ENCODE measurements at places on chromosomes 4 and X. TPM values are rescaled to one million over a fixed set of nuclear protein-coding genes. Genes with fewer than 3 reads are reported as not detected.
A peak's percentile ranks its signal among the peaks of the same experiment; 100 is the strongest.

GRCh38 chr4:47167081-47168035, 136.0 kb downstream of the GABRB1 start:
- DNase-seq: no peak
- no peak overlapping the region for H3K27ac ChIP-seq
- H3K27me3 ChIP-seq: no peaks in the 10 kb centered on the region
- H3K36me3 ChIP-seq: no peaks in the 10 kb centered on the region

- peak; percentile 10 for DNase-seq
- no peaks in the 10 kb centered on the region for H3K27me3 ChIP-seq
- no peaks in the 10 kb centered on the region for H3K4me1 ChIP-seq
- H3K27ac ChIP-seq: no peak overlapping the region
These were observed 26.2 kb downstream of the LIN54 start for GRCh38 chr4:82984459-82984858.

DNA sequence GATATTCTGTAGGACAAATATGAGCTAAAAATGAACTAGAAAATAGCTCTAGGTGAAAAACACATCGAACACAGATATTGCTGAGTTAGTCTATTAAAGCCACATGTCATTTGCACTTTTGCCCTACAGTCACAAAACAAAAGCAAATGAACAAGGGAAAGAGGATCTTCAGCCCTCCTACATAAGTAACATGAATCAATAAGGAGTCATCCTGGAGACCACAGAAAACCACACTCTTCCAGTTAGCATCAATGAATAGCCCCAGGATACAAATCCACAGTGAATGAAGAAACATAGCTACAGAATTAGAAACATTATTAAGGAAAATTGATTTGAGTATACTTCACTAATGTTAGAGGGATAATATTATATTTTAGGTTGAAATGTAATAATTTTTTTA, 311.4 kb downstream of the MAPK10 start:
- no peaks in the 10 kb centered on the region for H3K27me3 ChIP-seq
- peaks cover 2% of the 10 kb centered on the region for H3K36me3 ChIP-seq
- H3K27ac ChIP-seq: no peak overlapping the region
- H3K4me3 ChIP-seq: no peak overlapping the region

GRCh38 chrX:74421036-74421739, at the start of gene SLC16A2:
Gene SLC16A2, plus strand, starts transcription at chrX:74421493. Its CDS starts 145 bp downstream, at chrX:74421638.
- peak; percentile 91 for DNase-seq
- peak within 1 kb of the TSS; percentile 88 for H3K27ac ChIP-seq
- no peaks in the 10 kb centered on the region for H3K27me3 ChIP-seq
- H3K4me1 ChIP-seq: peaks cover 13% of the 10 kb centered on the region

DNA sequence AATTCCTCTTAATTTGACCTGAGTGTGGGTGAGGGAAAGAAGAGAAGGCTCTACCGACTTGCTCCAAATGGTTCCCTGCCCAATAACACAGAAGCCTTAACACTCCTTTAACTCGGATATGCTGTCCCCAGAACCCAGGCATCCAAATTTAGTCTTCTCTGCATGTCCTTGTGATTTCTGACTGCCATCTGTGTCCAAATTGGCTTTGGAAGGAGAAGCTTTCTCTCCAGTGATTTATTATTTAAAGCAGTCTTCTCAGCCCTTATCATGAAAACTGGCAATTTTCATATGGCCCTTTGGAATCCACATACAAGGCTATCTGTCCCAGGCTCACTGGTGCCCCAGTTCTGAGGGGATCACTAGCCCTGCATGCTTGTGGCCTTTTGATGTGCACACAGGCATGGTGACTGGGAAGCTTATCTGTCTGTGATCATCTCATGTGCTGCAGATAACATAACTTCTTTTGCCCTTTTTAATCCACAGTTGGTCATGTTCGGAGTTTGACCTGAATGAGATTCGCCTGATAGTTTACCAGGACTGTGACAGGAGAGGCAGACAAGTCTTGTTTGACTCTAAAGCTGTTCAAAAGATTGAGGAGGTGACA, 56.7 kb downstream of the FNIP2 start:
- peaks cover 25% of the 10 kb centered on the region for H3K4me1 ChIP-seq

DNA sequence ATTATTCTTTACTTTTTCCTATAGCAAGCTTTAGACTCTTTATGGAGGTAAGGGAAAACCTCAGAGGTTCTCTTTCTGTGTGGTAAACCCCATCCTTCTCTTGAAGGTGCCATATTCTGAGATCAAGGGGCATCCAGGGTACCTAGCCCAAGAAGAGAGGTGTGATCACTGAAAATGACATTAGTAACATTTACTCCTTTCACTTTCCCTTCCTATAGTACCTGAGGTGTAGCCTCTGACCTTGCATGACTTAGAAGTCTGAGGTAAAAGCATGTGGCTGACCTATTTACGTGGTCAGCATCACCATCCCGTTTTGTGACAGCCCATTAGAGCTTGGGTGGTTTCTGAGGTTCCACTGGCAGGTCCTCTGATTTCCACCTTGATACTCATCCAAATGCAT, 25.7 kb downstream of the SGMS2 start:
- no peak overlapping the region for H3K4me3 ChIP-seq
- DNase-seq: no peak
- H3K4me1 ChIP-seq: peaks cover 12% of the 10 kb centered on the region
- H3K27me3 ChIP-seq: no peaks in the 10 kb centered on the region
- H3K36me3 ChIP-seq: no peaks in the 10 kb centered on the region

The MAML3 gene
- total RNA-seq: 12.8 TPM

The STPG2 gene
- total RNA-seq: 0.43 TPM

The S100G gene
- not detected for total RNA-seq

The ALAS2 gene
- total RNA-seq: 2.8 TPM

GRCh38 chr4:18684932-18685331, 663.4 kb upstream of the LCORL start:
- no peak for DNase-seq
- peaks cover 1% of the 10 kb centered on the region for H3K4me1 ChIP-seq
- H3K27me3 ChIP-seq: no peaks in the 10 kb centered on the region
- H3K27ac ChIP-seq: no peak overlapping the region
- no peaks in the 10 kb centered on the region for H3K36me3 ChIP-seq

- no peak overlapping the region for H3K4me3 ChIP-seq
- H3K4me1 ChIP-seq: peaks cover 1% of the 10 kb centered on the region
- no peak for DNase-seq
- H3K27me3 ChIP-seq: no peaks in the 10 kb centered on the region
- H3K36me3 ChIP-seq: no peaks in the 10 kb centered on the region
These were observed 83.8 kb downstream of the LUZP4 start for GRCh38 chrX:115373308-115373707.

DNA sequence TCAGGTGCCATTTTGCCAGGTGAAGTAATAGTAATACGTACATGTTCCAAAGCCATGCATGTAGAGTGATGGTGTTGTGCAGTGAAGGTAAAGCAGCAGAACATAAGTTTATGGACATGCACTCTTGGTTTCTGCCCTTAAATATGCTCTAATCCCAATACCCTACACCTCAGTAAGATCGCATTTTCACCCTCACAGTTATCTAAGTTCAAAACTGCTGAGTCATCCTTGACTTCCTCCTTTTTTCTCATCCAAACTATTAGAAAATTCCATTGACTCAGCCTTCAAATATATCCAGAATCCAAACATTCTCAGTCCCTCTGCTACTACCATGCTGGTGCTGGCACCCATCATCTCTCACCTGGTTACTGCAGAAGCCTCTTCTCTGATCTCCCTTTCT, 652.9 kb upstream of the IGFBP7 start:
- H3K4me3 ChIP-seq: no peak overlapping the region
- no peak for DNase-seq
- no peaks in the 10 kb centered on the region for H3K36me3 ChIP-seq
- H3K27me3 ChIP-seq: no peaks in the 10 kb centered on the region

- H3K4me3 ChIP-seq: no peak overlapping the region
- H3K4me1 ChIP-seq: no peaks in the 10 kb centered on the region
- H3K36me3 ChIP-seq: peaks cover 10% of the 10 kb centered on the region
- H3K27me3 ChIP-seq: no peaks in the 10 kb centered on the region
These were observed 315.9 kb downstream of the LDB2 start for GRCh38 chr4:16582526-16582925.

DNA sequence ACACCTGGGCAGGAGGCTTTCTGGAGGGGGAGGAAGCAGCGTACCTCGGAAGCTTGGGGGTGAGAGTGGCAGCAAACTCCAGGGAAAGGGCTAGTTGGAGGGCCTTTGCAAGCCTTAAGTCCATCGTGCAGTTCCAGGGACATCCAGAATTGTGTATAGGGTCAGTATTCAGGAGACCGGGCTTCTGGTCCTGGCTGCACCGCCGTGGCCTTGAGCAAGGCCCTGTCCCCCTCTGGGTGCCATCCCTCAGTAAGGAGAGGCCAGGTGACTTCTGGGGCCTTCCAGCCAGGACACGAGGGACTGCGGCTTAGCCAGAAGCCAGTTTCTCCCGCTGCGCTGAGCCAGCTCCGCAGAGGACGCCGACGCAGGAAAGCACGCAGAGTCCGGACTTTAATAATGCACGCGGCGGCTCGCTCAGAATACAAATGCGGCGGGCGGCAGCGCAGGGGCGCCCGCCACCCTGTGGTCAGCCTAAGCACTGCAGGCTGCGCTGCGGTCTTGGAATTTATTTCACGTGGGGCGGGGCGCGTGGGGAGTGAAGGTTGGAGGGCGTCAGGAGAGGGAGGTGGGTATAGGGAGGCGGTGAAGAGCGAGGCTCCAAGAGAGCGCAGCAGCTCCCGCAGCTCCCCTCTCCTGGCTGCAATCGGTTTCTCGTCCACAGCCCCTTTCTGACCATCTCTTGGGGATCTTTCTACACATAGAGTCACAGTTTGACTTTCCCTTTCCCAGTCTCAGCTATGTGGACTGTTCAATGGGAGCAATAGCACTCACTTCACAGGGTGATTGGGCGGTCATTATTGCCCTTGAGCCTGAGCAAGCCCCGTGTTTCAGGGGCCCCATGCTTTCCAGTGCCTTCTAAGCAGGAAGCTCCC, 94.1 kb upstream of the GPR50 start:
- peak; percentile 62 for DNase-seq
- H3K4me1 ChIP-seq: no peaks in the 10 kb centered on the region
- no peaks in the 10 kb centered on the region for H3K36me3 ChIP-seq
- H3K27me3 ChIP-seq: peaks cover under 1% of the 10 kb centered on the region
- no peak overlapping the region for H3K27ac ChIP-seq
- H3K4me3 ChIP-seq: no peak overlapping the region

The MAGEA9B gene
- not detected for total RNA-seq

GRCh38 chr4:169228076-169228475, 42.7 kb downstream of the SH3RF1 start:
- no peaks in the 10 kb centered on the region for H3K27me3 ChIP-seq
- H3K27ac ChIP-seq: no peak overlapping the region
- no peak for DNase-seq
- H3K36me3 ChIP-seq: no peaks in the 10 kb centered on the region
- no peak overlapping the region for H3K4me3 ChIP-seq
- peaks cover 5% of the 10 kb centered on the region for H3K4me1 ChIP-seq

DNA sequence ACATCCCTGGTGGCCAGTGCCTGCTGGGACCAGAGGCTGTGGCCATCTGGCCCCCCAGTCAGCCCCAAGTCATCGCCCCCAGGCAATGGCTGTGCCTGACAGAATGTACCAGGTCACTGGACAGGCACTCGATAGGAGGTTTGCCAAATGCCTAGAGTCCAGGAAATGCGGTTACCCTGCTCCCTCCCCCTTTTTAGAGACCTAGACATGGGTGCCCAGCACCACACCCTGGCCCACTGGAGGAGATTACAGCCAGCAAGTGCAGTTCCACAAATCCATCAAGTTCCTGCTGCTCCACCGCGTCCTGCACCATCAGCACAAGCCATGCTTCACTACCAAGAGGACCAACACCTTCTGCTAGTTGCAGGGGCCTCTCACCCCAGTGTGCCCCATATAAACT, 16.2 kb upstream of the ZFX start:
- no peaks in the 10 kb centered on the region for H3K4me1 ChIP-seq
- no peak for DNase-seq
- H3K27me3 ChIP-seq: peaks cover 3% of the 10 kb centered on the region
- no peak overlapping the region for H3K4me3 ChIP-seq

GRCh38 chr4:17713779-17714178, 67.6 kb downstream of the FAM184B start:
- no peaks in the 10 kb centered on the region for H3K36me3 ChIP-seq
- H3K27ac ChIP-seq: no peak overlapping the region
- H3K27me3 ChIP-seq: no peaks in the 10 kb centered on the region
- no peak for DNase-seq

The OTUD6A gene
- total RNA-seq: not detected

The REPS2 gene
- 11.3 TPM for total RNA-seq

- DNase-seq: no peak
- H3K36me3 ChIP-seq: no peaks in the 10 kb centered on the region
- H3K4me3 ChIP-seq: no peak overlapping the region
- H3K27me3 ChIP-seq: peaks cover 15% of the 10 kb centered on the region
- no peak overlapping the region for H3K27ac ChIP-seq
These were observed 13.4 kb upstream of the PBDC1 start for GRCh38 chrX:76159453-76159852.

DNA sequence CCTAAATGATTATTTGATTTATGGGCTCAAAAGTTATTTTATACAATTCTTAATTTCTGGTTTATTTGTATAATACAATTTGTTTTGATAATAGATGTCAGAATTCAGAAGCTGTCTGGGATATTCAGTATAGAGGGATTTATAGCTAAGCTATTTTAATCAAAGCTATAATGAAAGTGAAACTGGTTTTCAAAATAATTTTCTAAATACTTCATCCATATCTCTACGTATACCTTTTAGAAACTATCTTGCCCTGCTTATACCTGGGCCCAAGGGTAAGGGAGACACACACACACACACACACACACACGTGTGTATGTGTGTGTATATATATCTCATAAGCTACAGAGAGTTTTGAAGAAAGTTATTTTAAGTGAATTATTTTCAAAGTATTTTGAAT, 2.9 kb downstream of the TMEM131L start:
- no peak overlapping the region for H3K4me3 ChIP-seq
- H3K4me1 ChIP-seq: peaks cover 31% of the 10 kb centered on the region
- DNase-seq: no peak
- peaks cover 2% of the 10 kb centered on the region for H3K36me3 ChIP-seq
- no peaks in the 10 kb centered on the region for H3K27me3 ChIP-seq

The TMSB15B gene
- total RNA-seq: 6.2 TPM

DNA sequence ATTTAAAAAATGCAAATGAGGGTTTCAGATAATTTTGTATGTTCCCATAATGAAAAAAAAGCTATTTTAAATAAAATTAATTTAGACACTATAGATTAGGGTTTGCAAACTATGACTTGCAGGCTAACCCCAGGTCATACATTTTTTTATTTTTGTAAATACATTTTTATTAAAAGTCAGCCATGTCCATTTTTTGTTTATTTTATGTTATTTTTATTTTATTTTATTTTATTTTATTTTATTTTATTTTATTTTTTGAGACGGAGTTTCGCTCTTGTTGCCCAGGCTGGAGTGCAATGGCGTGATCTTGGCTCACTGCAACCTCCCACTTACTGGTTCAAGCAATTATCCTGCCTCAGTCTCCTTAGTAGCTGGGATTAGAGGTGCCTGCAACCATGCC, 460.6 kb downstream of the IL15 start:
- peaks cover 9% of the 10 kb centered on the region for H3K4me1 ChIP-seq
- no peak for DNase-seq
- H3K4me3 ChIP-seq: no peak overlapping the region
- no peak overlapping the region for H3K27ac ChIP-seq

DNA sequence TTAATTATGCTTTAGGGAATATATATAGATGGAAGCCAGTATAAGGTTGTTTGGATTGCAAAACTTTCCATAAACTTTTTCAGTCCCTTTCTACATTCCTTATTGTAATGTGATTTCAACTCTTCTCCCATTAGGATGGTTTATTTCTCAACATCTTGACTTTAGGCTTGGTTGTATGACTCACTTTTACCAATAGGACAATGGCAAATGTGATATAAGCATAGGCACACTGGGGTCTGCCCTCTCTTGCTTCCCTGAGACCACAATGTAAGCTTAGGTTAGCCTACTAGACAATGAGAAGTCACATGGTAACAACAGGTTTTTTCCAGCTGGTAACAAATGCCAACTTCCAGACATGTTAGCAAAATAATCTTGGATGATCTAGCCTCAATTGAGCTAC, 163.3 kb upstream of the RBPJ start:
- H3K27me3 ChIP-seq: no peaks in the 10 kb centered on the region
- no peaks in the 10 kb centered on the region for H3K4me1 ChIP-seq
- no peak overlapping the region for H3K27ac ChIP-seq
- no peak overlapping the region for H3K4me3 ChIP-seq
- DNase-seq: no peak
- no peaks in the 10 kb centered on the region for H3K36me3 ChIP-seq
